ENCODE measurements at places on chromosomes 7 and 10.

- no peak for DNase-seq
These were observed 1.1 kb upstream of the EIF4H start for GRCh38 chr7:74173074-74173473.

- no peak for DNase-seq
These were observed 35.8 kb downstream of the HECW1 start for GRCh38 chr7:43148161-43148731.

DNA sequence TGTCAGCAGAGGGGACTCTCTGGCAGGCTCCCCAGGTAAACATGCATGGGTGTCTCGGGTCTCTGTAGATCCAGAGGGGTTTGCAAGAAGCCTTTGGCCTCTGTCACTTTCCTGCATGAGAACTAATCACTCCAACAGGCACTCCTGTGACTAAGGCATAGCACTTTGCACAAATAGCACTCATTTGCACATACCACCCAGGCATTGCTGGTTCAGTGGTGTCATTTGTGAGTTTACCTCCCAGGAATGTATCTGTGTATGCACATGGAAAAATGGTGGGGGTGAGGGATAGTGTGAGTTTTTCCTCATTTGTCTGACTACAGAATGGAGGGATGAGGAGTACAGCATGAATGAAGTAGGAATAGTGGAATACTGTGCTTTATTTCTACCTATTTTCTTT, 39.5 kb downstream of the CNNM1 start:
- DNase-seq: no peak

DNA sequence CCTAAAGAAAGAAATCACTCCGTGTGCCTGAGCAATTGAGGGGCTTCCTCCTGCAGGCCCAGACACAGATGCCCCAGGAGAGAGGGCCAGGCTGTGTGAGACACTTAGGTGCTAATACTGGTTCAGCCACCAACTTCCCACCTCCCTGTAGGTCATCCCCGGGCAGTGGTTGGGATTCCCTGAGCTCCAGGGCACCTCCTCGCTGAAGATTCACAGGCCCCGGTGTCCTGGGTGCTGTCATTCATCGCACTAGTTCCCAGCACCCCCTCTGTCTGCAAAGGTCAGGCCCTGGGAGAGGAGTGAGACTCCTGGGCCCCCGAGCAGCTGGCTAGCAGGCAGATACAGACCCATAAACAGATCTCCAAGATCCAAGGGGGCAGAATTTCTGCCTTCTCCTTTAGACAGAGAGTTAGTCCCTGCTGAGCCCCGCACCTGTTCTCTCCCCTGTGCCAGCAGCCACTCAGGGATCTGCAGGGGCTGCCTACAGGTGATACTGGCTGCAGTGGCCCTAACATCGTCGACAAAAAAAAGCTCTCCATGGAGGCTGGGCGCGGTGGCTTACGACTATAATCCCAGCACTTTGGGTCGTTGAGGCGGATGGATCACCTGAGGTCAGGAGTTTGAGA, 38.2 kb upstream of the GTF2I start:
- DNase-seq: no peak

DNA sequence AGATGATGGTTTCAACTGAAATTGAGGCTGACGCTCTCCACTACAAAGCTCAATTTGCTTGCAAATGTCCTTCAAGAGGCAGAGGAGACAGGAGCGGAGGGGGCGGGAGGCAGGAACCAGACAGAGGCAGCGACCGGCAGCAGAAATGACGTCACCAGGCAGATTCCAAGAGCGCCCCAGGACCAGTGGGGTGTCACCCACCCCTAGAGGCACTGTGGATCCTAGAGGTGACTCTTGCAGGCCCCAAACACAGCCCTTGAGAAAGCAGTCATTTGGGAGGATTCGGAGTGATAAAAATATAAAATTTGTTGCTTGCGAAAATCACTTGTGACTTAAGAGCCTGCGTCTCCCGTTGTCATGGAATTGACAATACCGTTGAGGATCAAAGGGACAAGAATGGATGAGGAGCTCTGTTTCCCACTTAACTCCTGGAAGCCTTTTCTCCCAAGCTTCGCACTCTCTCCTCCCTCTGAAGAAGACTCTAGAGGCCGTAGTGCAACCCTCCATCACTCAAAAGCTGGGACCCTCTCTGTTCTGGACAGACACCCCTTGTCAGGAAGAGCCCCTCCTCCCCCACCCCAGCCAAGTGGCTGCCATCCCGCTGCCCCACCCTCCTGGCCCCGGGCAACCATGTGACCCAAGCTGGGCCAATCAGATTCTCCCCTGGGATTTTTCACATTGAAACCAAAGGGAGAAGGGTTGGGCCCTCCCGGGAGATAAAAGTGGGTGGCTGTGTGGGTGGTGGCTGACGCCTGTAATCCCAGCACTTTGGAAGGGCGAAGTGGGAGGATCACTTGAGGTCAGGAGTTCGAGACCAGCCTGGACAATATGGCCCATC, 16.3 kb upstream of the SLC29A4 start:
- DNase-seq: no peak

- DNase-seq: no peak
These were observed 61.2 kb upstream of the AQP1 start for GRCh38 chr7:30850426-30850825.

- no peak for DNase-seq
These were observed 62.2 kb downstream of the CASD1 start for GRCh38 chr7:94571816-94572215.

GRCh38 chr7:47149971-47150370, 431.9 kb downstream of the TNS3 start:
- no peak for DNase-seq

DNA sequence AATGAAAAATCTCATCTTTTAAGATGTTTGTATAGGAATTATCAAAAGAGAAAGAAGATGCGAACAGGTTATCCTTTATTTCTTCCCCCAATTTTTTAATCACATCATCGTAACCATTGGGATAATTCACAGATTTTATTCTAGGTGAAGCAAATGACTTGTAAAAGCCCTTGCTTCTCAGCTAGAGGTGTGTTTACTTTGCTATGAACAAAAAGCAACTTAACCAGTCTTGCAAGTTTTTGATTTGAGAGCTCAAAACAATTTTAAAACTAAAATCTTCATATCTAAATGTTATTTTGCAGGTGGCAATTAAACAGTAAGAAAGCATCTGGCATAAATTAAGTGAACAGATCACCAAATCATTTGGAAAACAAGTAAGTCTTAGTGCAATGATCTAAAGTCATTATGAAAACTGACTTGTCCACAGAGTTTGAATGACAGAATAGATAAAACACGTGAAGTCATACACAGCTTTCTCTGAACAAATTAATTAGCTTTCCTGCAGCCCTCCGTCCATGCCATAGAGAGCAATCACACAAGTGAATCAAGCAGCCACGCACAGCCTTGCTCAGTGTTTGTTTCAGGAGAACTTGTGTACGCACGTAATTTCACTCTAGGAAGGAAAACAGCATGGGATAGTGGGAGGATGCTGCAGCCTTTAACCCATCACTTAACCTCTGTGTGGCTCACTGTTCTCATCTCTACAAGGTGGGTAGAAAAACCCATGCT, 85.0 kb upstream of the ZNF800 start:
- no peak for DNase-seq

DNA sequence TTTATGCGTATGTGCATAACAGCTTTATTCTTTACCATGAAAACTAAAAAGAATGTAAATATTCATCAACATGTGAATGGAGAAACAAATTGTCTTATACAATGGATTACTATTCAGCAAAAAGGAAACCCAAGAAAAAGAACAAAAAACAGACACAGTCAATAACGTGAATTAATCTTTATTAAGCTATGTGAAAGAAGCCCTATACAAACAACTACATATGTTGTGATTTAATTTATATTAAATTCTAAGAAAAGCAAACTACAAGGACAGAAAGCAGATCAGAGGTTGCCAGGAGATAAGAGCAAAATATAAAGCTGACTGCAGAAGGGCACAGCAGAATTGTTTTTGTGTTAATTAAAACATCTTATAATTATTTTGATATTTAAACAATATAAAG, 756.4 kb upstream of the MBL2 start:
- DNase-seq: no peak

DNA sequence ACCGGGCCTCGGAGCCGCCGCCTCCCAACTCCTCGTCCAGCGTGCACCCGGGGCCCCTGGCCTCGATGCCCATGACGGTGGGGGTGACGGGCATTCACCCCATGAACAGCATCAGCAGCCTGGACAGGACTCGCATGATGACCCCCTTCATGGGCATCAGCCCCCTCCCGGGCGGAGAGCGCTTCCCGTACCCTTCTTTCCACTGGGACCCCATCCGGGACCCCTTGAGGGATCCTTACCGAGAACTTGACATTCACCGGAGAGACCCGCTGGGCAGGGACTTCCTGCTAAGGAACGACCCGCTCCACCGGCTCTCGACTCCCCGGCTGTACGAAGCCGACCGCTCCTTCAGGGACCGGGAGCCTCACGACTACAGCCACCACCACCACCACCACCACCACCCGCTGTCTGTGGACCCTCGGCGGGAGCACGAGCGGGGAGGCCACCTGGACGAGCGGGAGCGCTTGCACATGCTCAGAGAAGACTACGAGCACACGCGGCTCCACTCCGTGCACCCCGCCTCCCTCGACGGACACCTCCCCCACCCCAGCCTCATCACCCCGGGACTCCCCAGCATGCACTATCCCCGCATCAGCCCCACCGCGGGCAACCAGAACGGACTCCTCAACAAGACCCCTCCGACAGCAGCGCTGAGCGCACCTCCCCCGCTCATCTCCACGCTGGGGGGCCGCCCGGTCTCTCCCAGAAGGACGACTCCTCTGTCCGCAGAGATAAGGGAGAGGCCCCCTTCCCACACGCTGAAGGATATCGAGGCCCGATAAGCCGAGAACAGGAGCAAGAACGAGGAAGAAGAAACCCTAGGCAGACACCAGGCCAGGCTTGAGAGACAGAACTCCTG, 341.5 kb upstream of the GALNT17 start:
- DNase-seq: no peak

DNA sequence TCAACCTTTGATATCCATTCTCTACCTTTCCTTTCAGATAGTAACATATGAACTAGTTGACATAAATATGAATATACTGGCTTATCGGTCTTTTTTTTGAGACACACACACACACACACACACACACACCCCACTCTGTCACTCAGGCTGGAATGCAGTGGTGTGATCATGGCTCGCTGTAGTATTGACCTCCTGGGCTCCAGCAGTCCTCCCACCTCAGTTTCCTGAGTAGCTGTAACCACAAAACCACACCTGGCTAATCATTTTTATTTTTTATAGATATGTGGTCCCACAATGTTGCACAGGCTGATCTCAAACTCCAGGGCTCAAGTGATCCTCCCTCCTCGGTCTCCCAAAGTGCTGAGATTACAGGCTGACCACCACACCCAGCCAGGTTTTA, 14.2 kb upstream of the NT5C3A start:
- DNase-seq: no peak

DNA sequence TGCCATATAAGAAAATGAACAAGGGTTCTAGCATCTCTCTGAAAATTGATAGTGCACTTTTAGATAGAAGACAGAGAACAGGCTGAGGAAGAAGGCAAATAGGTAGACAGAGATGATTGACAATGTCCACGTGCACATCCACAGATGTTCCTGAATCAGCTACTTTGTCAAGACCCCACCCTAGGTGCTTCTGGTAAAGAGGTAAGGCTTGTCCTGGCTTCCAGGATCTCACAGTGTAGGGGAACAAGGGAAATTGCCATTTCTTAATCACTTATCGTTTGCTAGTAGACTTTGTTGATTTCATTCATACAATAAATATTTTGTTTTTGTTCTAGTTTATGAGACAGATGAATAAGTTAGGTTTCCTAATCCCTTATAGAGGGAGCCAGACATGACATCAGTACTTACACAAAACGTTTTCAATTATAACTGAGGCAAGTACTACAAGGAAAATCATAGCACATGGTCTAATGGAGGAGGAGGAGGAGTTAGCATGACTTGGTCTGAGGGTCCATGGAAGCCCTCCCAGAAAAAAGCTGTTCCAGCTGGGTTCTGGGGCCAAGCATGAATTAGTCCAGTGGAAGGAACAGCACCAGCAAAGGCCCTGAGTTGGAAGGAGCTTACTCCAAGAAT, 115.9 kb upstream of the ARID5B start:
- DNase-seq: no peak

GRCh38 chr10:95651346-95652060, 5.0 kb downstream of the ALDH18A1 start:
- DNase-seq: no peak

DNA sequence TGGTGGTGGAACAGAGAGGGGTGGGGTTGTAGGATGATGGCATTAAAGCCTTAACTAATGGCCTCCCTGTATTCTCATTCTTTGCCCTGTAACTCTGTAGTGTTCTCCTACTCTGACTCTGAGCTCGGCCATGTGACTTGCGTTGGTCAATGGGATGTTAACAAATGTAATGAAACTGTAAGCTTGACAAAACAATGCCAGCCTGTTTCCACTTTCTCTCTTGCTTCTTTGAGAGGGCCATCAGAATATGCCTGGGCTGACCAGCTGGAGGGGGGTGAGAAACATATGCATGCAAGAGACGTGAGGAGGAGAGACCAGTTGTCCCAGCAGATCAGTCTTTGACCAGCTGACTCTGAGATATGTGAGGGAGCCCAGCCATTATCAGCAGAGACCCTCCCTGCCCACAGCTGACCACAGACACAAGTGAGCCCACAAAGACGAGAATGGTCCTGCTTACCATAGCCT, 100.6 kb downstream of the ICA1 start:
- no peak for DNase-seq

DNA sequence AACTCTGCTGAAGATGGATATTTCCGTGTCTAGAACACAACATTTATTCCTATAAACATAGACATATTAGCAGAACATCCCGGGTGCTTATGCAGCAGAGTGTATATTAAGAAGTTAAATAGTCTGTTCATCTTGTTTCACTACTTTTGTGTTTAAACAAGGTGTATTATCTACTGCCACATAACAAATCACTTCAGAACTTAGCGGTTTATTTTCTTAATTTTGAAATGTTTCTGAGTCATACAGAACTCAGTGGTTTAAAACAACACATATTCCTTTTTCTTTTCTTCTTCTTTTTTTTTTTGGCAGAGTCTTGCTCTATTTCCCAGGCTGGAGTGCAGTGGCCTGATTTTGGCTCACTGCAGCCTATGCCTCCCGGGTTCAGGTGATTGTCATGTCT, 25.8 kb downstream of the DENND10 start:
- DNase-seq: no peak

GRCh38 chr7:100093054-100093453, 4.3 kb downstream of the COPS6 start:
- no peak for DNase-seq
